GM23248 (cell line): ENCODE measurements at places on chromosomes 2 and 18. TPM values are rescaled to one million over a fixed set of nuclear protein-coding genes. Genes with fewer than 3 reads are reported as not detected.

- DNase-seq: no peak
Observed at GRCh38 chr18:23249348-23249747, 114.1 kb downstream of the CABLES1 start.

Gene CXCR1
- not detected in 2 replicates for polyA plus RNA-seq

- DNase-seq: peak; percentile 72
Observed at GRCh38 chr2:189191766-189192165, 12.2 kb upstream of the COL5A2 start.

- DNase-seq: no peak
Observed at GRCh38 chr2:99495115-99495860, 5.5 kb upstream of the REV1 start.

- no peak for DNase-seq
Observed at GRCh38 chr2:56118474-56118873, 65.3 kb upstream of the CCDC85A start.

Gene PDE11A
- 0.34 and 0.75 TPM in 2 replicates for polyA plus RNA-seq

Gene KCNG2
- polyA plus RNA-seq: not detected in 2 replicates

DNA sequence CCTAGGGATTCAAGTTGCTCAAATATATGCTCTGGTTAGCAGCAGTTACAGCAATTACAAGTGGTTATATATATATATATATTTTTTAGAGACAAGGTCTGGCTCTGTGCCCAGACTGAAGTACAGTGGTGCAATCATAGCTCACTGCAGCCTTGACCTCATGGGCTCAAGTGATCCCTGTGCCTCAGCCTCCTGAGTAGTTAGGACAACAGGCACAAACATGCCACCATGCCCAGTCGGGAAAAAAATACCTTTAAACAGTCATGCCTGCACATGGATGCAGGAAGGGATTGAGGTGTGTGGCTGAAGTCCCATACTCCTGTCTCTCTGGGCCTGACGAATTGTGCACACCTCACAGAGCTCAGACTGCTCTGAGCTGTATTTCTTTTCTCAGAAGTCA lies 19.6 kb upstream of the DNAH7 start:
- DNase-seq: peak; percentile 37

Gene L3MBTL4
- not detected in 2 replicates for polyA plus RNA-seq

- no peak for DNase-seq
Observed at GRCh38 chr2:99573634-99574251, 83.9 kb upstream of the REV1 start.

GRCh38 chr2:187509667-187510417 lies 44.4 kb downstream of the TFPI start:
- DNase-seq: no peak

Gene TUBA4B
- polyA plus RNA-seq: not detected in 2 replicates

GRCh38 chr2:79855264-79856006 lies 342.6 kb downstream of the CTNNA2 start:
- peak; percentile 20 for DNase-seq

DNA sequence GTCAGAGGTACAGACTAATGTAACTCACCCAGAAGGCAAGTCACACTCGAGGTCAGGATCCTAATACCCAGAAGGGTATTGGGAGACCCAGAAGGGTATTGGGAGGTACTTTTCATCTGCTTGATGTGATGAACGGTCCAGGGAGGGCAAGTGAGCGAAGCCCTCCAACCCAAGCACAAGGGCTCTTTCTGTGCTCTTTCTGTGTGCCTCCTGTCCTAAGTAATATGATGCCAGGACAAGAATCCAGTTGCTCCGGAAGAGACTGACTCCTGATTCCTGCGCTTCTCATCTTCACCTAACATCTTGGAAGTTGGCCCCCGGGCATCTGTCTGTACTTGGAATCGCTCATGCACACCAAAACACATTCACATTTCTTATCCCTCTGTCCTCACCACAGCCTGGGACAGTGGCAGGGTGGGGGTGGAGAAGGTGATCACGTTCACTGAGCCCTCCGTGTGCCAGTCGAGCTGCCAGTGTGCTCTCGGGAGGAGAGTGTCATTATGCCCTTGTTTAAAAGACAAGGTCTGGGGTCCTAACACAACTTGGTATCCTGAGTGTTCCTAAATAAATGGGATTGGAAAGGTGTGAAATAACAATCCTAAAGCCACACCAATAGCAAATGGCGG lies 17.1 kb downstream of the GYPC start:
- DNase-seq: no peak

GRCh38 chr2:45964223-45964841 lies 312.9 kb downstream of the PRKCE start:
- DNase-seq: peak; percentile 96

DNA sequence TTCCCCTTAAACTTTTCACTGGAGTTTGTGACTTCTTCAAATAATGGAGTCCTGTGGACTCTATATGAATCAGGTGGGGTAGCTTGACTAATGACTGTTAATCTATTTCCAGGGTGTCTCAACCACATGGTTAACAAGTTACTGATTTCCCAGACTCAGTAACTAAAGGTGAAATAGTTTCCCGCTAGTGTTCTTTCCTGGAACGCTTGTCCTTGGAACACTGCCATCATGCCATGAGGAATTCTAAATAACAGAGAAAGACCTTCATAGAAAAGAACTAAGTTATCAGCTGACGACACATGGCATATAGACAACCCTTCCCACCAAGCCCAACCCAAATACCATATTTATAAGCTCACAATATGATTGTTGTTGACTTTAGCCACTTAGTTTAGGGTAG lies 1027.9 kb upstream of the FAM98A start:
- no peak for DNase-seq

Gene ST8SIA3
- not detected in 2 replicates for polyA plus RNA-seq

GRCh38 chr2:211867845-211868451 lies 670.7 kb downstream of the ERBB4 start:
- peak; percentile 2 for DNase-seq

Gene ACTG2
- polyA plus RNA-seq: not detected in 2 replicates

- no peak for DNase-seq
Observed at GRCh38 chr2:69299772-69300516, 87.1 kb downstream of the GFPT1 start.

Gene KIF5C
- 0.19 and 0.22 TPM in 2 replicates for polyA plus RNA-seq

Gene ZAP70
- not detected in 2 replicates for polyA plus RNA-seq

DNA sequence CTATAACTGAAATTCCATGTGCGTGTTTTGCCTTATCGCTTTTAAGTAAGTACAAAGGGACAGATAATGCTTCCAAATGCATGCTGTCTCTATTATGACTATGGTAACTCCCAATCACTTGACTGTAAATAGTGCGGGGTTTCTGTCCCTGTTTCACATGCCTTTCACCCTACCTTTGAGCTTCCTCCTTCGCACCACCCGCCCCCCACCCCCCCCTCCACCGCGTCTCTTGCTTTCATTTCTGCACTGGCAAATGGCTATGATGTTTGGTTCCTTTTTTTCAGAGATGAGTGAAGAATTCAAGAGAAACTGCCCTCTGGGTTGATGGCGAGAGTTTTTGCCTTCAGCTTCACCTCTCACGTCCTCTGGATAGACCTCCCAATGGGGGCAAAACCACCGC lies 25.0 kb upstream of the SPP2 start:
- peak; percentile 9 for DNase-seq

GRCh38 chr18:70188113-70188512 lies 17.4 kb downstream of the RTTN start:
- peak; percentile 63 for DNase-seq

Gene KLHL14
- polyA plus RNA-seq: not detected in 2 replicates

Gene VAMP5
- 287 and 289 TPM in 2 replicates for polyA plus RNA-seq

- DNase-seq: no peak
Observed at GRCh38 chr2:232362174-232362900, 16.2 kb upstream of the ALPP start.

GRCh38 chr2:168165397-168165796 lies 82.0 kb downstream of the STK39 start:
- DNase-seq: peak; percentile 65

Gene LRATD1
- polyA plus RNA-seq: 0.86 and 1.3 TPM in 2 replicates

- DNase-seq: no peak
Observed at GRCh38 chr2:196499686-196500085, 139.8 kb upstream of the CCDC150 start.

- DNase-seq: peak; percentile 93
Observed at GRCh38 chr2:109128048-109128615, 873 bp upstream of the SH3RF3 start.

GRCh38 chr18:56326336-56327072 lies 311.9 kb downstream of the TXNL1 start:
- no peak for DNase-seq

- no peak for DNase-seq
Observed at GRCh38 chr18:26471027-26471426, 77.3 kb downstream of the KCTD1 start.

Gene LRP2
- not detected in 2 replicates for polyA plus RNA-seq

GRCh38 chr2:23925702-23926289 lies 1.1 kb downstream of the ATAD2B start:
- peak; percentile 83 for DNase-seq

- peak; percentile 83 for DNase-seq
Observed at GRCh38 chr2:235026649-235027557, 75.1 kb downstream of the SH3BP4 start.

GRCh38 chr2:22209545-22209944 lies 1085.8 kb downstream of the TDRD15 start:
- no peak for DNase-seq

Gene CCDC102B
- polyA plus RNA-seq: 0.56 and 1.7 TPM in 2 replicates

GRCh38 chr2:73886357-73886756 lies 6.5 kb upstream of the ACTG2 start:
- no peak for DNase-seq

- no peak for DNase-seq
Observed at GRCh38 chr2:65215946-65216345, 11.7 kb upstream of the ACTR2 start.

Gene CYP27C1
- polyA plus RNA-seq: 0.70 and 0.73 TPM in 2 replicates

GRCh38 chr2:224145751-224146355 lies 106.8 kb upstream of the SERPINE2 start:
- peak; percentile 91 for DNase-seq

Gene CNNM4
- 2.4 and 2.8 TPM in 2 replicates for polyA plus RNA-seq

DNA sequence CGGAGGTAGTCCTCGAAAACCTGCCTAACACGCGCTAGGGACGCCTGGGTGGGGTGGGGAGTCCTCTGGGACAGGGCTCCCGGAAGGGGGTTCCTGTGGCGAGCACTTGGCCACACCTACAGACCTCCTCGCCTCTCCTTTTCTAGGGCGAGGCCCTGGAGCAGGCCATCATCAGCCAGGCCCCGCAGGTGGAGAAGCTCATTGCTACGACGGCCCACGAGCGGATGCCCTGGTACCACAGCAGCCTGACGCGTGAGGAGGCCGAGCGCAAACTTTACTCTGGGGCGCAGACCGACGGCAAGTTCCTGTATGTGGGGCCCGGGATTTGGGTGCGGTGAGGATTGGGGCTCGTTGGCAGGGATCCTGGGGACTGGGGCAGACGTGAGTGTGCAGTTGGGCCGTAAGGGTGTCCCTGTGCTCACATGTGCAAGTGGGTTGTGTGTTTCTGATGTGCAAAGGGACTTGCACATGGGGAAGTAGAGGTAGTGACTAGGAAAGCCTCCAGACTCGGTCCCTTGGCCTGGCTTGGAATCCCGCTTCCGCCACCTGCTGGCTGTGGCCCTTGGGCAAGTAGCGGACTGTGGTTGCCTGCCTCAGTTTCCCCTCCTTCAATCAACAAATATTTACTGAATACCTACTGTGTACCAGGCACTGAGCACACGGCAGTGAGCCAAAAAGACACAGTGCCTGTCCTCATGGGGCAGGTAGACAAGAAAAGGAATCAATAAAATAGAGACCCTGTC lies 11.7 kb downstream of the ZAP70 start:
- no peak for DNase-seq

Gene METAP1D
- polyA plus RNA-seq: 5.1 and 6.9 TPM in 2 replicates

DNA sequence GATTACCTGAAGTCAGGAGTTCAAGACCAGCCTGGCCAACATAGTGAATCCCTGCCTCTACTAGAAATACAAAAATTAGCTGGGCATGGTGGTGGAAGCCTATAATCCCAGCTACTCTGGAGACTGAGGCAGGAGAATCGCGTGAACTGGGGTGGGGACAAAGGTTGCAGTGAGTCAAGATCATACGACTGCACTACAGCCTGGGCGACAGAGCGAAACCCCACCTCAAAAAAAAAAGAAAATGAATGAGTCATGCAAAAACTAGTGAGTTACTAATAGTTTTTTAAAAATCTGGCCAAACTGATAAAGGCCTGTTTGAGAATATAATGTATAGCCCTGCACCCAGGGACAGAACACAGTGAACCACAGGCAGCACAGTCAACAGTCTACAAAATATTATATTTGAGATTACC lies 17.5 kb downstream of the AFG3L2 start:
- peak; percentile 16 for DNase-seq

Gene DIPK1C
- not detected in 2 replicates for polyA plus RNA-seq

GRCh38 chr2:112680666-112681101 lies 34.9 kb downstream of the SLC20A1 start:
- DNase-seq: peak; percentile 45

Gene MYL12A
- polyA plus RNA-seq: 1,649 and 1,670 TPM in 2 replicates

- peak; percentile 0 for DNase-seq
Observed at GRCh38 chr18:78525366-78526111, 454.1 kb upstream of the SALL3 start.

DNA sequence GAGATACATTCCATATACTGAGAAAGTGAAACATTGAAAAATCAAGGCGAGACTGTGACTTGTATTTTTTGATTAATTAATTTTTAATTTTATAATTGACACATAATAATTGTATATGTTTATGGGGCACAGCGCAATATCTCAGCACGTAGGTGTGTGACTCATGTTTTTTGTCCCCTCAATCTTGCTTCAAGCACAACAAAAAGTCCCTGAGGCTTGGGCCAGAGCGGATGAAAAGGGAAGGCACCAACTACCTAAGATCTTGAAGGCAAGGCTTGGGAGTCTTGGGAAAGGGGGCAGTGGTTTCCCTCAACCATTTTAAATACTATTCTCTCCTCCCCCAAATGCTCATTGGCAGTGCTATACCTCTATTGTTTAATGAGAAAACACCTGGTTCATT lies 9.9 kb downstream of the SGPP2 start:
- no peak for DNase-seq
